ENCODE measurements at places on chromosomes 3 and 15.

DNA sequence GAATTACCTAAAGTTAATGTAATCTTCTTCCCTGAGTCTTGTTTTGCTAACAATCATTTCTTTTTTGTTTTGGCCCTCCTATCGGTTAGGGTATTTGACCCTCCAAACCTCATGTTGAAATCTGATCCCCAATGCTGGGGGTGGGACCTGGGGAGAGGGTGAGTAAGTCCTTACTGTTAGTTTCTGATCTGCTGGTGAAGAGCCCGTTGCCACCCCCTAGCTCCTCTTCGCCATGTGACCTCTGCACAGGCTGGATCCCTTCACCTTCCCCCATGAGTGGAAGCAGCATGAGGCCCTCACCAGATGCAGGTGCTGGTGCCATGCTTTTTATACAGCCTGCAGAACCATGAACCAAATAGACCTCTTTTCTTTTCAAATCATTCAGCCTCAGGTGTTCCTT is 62.8 kb upstream of the ADCY5 start:
- no peak for DNase-seq

GRCh38 chr15:51051776-51052175 is 42.9 kb downstream of the TNFAIP8L3 start:
- no peak for DNase-seq

- no peak for DNase-seq
Observed at GRCh38 chr3:141089339-141090152, 38.4 kb downstream of the SPSB4 start.

- no peak for DNase-seq
Observed at GRCh38 chr3:113270068-113270467, 58.7 kb downstream of the BOC start.
